ENCODE measurements at places on chromosomes 13 and 19.
A peak's percentile ranks its signal among the peaks of the same experiment; 100 is the strongest.

DNA sequence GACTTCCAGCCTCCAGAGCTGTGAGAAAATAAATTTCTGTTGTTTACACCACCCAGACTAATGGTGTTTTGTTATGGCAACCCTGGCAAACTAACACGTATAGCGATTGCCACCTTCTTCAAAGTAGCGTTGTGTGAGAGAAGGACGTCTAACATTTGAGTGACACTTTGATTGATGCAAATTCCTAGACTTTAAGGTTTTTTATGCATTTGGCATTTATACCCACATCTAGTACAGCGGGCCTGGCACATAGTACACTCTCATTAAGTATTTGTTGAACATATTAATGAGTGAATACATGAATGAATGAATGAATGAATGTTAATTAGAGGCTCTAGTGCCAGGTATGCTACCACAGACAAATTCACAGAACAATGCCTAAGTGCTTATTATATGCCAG lies 36.7 kb downstream of the POU4F1 start:
- no peak for DNase-seq

DNA sequence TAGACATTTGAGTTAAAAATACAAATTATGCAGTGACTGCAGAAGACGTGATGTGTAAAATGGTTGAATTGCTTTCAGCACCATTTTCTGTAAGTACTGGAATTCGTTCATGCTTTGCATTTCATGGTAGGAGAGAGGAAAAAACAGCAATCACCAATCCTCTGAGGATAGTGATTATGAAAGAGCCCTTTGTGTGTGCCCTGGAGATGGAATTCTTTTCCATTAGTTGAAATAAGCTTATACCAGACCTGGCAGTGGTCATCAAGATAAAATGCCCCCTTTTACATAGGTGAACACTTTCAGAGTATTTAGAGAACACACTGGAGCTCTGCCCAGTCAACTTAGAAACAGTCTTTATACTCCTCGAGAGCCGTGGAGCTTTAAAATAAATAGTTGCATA lies 1.7 kb downstream of the CNMD start:
- DNase-seq, result no peak

DNA sequence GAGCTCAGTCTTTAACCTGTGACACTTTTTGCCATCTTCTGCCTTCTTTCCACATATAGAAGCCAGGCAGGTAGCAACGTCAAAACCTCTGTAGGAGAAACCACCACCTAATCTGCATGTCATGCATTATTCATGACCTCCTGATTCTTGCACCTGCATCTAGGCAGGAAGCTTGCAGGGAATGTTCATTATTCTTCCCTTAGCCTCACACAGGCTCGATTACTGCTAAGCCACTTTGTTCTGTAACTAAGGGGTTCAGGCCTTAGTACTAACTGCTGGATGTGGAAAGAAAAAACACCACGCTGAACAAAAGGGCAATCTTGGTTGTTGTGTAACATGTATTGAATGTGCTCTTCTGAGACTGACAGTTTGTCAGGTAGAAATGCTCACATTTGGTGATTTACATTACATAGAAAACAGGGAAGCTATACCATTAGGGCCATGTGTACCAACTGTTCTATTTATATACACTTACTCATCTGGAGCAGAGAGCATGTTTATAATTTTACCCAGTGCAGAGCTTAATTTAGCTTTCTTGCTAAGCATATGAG lies 366.9 kb downstream of the KLF12 start:
- no peak for DNase-seq

DNA sequence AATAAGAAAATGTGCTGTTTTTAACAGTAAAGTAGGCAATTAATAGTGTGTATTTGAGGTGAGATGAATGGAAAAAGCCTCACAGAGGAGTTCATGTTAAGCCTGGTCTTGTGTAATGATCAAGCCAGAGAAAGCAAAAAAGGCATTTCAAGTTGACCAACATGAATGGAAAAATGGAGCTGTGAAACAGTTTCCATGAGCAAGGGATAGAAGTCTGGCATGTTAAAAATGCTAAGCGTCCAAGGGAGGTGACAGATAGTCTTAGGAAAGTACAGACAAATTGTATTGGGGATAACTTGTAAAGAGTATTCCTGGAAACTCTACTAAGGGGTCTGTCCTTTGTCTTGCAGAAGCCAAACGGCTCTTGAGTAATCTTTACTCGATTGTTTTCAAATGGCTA lies 506.8 kb upstream of the ATXN8OS start:
- no peak for DNase-seq

- DNase-seq, result no peak
These were observed 166.4 kb downstream of the SLITRK5 start for GRCh38 chr13:87837522-87837921.

GRCh38 chr13:26179344-26179743 lies 42.8 kb downstream of the RNF6 start:
- DNase-seq, result no peak

GRCh38 chr13:46712524-46712923 lies 84.4 kb downstream of the ESD start:
- no peak for DNase-seq

DNA sequence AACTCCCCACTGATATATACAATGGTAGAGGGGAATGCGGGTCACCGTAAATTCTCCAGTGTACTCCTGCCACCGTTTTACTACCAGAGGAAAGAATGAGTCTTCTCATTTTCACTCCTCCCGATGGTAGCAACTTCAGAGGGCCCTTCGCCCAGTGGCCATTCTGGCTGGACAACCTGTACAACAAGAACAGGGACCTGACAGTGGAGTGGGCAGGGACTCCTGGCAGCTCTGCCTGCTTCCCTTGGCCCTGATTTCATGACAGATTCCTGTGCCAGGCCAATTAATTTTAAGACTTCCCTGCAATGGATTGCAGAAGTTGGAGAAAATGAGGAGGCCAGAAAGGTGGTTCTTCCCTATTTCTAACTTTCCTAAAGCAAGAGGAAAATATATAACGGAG lies 148.9 kb downstream of the GPC6 start:
- DNase-seq, result no peak

DNA sequence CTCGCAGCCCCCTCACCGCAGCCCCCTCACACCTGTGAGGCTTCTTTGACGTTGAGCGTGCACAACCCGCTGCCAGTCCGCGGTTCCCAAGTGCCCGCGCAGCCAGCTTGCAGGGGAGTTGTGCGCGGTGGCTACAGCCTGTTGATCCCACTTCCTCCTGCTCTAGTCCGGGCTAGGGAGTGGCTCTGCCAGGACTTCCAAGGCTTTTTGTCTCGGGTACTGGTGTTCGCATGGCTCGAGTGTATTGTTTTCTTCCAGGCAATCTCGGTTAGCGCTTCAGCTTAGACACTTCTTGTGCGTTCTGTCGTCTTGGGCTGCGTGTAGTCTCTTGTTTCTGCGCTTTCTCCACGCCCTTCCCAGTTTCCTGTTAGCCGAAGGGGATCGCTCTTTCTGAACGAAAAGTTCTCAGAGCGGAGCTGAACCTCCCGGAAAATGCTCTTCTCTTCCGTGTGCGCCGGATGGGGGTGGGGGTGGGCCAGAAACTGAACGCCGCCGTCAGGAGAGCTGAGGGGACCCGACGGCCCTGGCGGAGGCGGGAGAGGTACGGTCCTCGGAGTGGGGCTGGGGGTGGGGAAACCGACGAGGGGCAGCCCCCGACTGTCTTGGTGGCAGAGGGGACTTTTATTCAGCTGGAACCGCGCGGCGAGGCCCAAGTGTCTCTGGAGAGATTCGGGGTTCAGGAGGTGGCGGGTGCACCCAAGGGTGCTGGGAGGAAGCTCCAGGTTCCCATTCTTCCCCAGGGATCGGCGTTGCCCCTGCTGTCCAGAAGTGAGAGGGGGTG lies 697 bp upstream of the DGKH start:
- DNase-seq, result no peak

GRCh38 chr19:20078581-20079031 lies 806 bp downstream of the ZNF90 start:
- DNase-seq, result peak; percentile 27

- DNase-seq, result no peak
These were observed 1224.4 kb downstream of the EFNB2 start for GRCh38 chr13:105311094-105311493.

DNA sequence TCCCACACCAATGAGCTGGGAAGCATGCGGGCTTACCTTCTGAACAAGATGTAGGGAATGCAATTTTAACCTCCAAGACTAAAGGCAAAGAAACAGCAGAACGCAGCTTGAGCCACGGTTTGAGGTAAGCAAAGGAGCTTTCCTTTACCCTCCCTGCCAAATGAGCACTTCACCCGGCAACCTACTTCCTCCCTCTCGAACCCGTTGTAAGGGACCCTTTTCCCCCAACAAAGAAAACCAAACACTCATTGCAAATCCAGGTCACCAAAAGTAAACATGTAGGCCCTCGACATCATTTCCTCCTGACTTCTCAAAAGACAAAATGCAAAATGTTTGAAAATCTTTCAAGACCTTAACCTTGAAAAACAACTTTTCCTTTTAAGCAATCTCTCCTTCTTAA lies 65.3 kb downstream of the ABCC4 start:
- DNase-seq, result no peak

DNA sequence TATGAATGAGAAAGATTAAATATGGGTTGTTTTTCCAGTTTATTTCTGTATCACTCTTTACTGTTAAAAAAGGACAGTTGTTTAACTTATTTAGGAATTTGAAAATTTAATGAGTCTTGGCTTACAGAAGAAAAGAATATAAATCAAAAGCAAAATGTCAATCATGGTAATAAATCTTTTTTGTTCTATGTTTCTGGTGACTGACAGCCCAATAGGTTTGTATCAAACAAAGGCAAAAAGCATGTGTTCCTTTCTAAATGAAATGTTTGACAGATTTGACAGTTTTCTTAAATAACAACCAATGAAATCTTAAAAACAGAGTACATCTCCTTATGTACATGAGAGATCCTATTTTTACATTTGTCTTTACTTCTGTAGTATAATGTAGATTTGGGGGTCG lies 11.0 kb downstream of the PCDH9 start:
- DNase-seq, result no peak

- DNase-seq, result no peak
These were observed 64.6 kb upstream of the KL start for GRCh38 chr13:32951580-32951979.

GRCh38 chr19:2759965-2760364 lies 20.1 kb upstream of the SLC39A3 start:
- DNase-seq, result no peak

GRCh38 chr19:48239120-48239519 lies 16.6 kb downstream of the CARD8 start:
- no peak for DNase-seq

GRCh38 chr19:4217429-4218264 lies 11.7 kb upstream of the EBI3 start:
- no peak for DNase-seq

DNA sequence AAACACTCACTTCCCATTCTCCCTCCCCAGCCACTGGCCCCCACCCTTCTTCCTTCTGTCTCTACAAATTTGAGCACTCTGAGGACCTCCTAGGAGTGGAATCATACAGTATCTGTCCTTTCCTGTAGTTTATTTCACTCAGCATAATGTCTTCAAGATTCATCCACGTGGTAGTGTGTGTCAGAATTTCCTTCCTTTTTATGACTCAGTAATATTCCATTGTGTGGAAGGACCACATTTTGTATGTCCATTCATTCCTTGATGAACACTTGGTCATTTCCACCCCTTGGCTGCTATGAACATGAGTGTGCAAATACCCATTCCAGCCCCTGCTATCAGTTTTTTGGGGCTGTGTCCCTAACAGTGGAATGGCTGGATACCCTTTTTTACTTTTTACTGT lies 9.8 kb downstream of the KLF2 start:
- no peak for DNase-seq

GRCh38 chr19:57816652-57817051 lies 1.9 kb upstream of the ZNF552 start:
- no peak for DNase-seq

GRCh38 chr13:37226971-37227370 lies 121.5 kb upstream of the CSNK1A1L start:
- no peak for DNase-seq

DNA sequence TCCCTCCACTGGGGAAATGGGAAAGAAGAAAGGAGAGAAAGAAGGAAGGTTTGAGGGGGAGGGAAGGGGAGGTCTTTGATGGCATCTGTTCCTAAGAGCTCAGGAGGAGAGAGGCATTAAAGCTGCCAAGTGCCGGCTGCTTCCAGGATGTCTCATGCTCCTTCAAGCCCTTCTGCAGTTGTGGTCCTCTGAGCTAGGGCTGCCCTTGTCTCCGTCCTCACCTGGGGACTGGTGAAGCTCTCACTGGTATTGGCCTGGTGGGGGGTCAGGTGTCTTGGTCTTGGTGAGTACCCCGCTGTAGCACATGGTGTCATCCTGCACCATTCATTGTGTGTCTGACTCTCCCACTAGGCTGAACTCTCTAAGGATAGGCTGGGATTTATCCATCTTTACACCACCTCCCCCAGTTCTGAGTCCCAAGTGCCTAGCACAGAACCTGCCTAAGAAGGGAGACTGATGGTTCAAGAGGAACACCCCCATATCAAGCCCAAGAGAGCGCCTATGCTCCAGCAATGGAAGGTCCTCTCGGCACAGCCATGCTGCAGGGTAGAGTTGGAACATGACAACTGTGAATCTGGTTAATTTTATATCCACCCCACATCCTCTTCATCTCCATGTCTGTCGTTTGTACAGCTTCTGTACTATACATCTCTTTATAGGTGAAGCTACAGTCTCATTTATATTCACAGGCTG lies 83.7 kb downstream of the AKAP11 start:
- DNase-seq, result no peak

GRCh38 chr13:42551611-42552010 lies 22.3 kb upstream of the TNFSF11 start:
- DNase-seq, result no peak

- peak; percentile 74 for DNase-seq
These were observed 11.1 kb upstream of the DHRS12 start for GRCh38 chr13:51814825-51815650.

GRCh38 chr13:59360916-59361315 lies 802.8 kb downstream of the DIAPH3 start:
- DNase-seq, result no peak

DNA sequence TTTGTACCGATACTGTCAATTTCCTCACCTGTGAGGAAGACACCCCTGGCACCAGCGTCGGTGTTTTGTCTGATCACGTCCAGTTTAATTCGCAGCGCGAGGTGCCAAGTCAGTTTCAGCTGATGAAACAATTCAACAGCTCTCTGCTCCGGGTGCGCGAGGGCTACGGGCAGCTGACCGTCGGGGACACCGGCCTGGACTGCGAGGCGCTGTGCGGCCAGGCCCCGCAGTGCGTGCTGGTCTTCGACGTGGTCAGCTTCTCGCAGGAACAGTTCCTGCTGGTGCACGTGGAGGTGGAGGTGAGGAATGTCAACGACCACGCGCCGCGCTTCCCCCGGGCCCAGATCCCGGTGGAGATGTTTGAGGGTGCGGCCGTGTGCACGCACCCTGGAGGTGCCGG lies 171.5 kb downstream of the OLFM4 start:
- DNase-seq, result no peak

All from mesothelial cell of epicardium (in vitro differentiated cells).